ENCODE measurements at places on chromosomes 5 and 9. TPM values are rescaled to one million over a fixed set of nuclear protein-coding genes. Genes with fewer than 3 reads are reported as not detected.
A peak's percentile ranks its signal among the peaks of the same experiment; 100 is the strongest.

Gene ODF2
- 35.1 TPM for polyA plus RNA-seq

Gene ADAMTS13
- polyA plus RNA-seq: 5.7 TPM

DNA sequence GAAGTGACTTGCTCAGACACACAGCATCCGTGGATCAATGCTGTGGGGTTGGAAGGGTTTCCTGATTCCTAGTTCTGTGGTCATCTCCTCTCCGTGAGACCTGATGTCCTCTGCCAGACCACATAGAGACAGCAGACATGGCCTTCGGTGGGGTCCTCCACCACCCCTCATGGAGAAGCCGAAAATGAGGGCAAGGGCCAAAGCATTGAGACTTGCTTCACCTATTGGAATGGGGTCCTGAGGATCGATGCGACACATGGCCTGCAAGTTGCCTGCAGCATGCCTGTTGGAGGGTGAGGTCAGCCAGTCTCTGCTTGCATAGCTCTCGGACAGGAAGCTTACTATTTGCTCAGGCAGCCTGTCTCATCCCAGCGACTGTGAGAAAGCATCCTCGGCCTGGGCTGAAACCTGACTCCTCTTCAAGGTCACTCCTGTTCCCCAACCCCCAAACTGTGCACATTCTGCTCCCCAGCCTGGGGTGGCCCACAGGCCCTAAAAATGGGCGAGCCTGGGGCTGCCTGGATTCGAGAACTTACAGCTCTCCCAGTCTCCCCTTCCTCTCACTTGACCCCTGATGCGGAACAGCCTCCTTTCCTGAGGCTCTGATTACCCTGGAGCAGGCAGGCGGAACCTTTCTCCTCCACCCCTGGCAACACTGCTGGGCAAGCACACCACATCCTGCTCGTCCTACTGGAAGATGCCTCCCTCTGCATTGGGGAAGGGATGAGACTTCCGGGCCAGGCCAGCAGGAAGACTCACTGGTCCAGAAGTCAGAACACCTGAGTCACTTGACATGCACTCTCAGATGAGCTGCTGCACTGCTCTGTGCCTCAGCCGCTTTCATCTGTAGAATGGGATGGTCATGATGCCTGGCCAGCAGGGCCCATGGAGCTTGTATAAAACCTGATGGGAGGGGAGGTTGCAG is 186.9 kb downstream of the RGS3 start:
- DNase-seq: no peak

DNA sequence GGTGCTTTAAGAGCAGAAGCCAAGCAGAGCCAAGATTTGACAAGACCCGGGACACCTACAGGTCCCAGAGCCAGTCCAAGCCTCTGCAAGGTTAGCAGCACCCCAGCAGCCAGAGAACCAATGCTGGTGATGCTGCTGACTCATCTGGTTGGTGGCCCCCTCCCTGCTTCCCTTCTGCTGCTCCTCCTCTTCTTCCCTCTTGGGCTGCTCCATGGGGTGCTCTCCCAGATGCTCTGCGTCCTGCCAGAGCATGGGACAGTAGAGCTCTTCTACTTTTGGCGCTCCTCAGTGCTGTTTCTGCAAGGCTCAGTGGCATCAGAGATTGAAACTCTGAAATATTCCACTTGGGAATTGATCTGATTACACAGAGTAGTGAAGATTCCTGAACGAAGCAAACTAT is 76.1 kb upstream of the SAP30L start:
- no peak for DNase-seq

DNA sequence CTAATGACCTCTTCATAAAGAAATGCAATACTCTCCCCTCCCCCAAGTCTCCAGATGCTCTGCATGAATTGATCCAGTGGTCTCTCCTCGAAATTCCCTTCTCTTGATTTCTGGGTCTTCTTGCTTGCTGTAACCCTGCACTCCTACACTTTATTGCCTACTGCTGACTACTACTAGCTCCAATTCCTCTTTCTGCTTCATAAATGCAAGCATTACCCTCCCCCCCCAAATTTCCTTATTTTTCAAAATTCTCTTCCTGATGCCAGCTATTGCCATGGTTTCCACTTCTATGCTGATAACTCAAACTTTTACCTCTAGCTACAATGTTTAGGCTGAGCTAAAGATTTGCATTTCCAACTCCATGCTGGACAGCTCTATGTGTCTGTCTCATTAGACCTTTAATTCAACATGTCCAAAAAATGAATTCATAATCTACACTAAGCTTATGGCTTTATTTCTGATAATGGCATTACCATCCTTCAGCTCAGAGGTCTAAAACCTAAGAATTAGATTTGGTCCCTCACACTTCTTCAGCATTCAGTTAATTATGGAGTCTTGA is 1.4 kb downstream of the ZBTB26 start:
- DNase-seq: no peak

Gene BRINP1
- polyA plus RNA-seq: 0.20 TPM

GRCh38 chr5:116088062-116088461 is 3.2 kb downstream of the COMMD10 start:
- no peak for DNase-seq

DNA sequence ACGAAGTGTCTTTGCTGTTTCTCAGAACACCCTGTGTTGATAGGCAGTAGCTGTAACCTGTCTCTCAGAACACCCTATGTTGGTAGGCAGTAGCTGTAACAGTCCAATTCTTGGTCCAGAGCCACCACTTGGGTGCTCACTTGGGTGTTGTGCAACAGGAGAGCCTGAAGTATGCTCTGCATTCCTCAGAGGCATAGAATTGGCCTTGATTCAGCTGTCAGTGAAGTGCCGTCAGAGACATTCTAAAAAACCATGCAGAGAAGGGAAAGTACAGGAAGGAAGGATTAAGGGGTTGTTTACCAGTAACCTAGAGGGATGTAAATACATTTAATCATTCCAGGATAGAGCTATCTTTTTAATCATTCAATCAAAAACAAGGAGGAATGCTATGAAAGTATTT is 231.2 kb downstream of the ARRDC3 start:
- DNase-seq: peak; percentile 57

DNA sequence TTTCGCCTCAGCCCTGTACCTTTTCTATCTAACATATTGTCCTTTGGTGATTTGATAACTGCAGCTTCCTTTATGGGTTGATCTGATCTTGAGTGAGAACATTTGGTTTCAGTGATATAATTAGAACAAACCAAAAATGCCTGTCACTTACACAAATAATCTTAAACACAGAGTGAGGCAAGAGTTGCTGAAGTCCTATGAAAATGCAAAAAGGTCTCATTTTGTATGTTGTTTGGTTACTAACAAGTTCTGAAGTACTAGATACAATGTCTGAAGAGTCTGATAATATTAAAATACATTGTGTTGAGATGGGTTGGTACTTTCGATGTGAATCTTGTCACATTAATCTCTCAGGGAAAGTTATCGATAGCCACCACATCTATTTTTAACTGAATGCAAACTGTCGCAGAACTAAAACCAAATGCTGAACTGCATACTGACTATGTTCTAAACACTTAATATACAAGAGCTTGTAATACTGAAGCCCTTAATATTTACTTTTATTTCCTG is 70.4 kb upstream of the TMED7 start:
- DNase-seq: no peak

- peak; percentile 77 for DNase-seq
Measured at GRCh38 chr5:96031811-96032261, 70.2 kb upstream of the ELL2 start.

- DNase-seq: no peak
Measured at GRCh38 chr5:157914151-157914788, 55.3 kb upstream of the CLINT1 start.

GRCh38 chr9:111953444-111953843 is 56.8 kb downstream of the UGCG start:
- DNase-seq: no peak

Gene FPGS
- polyA plus RNA-seq: 42.1 TPM

DNA sequence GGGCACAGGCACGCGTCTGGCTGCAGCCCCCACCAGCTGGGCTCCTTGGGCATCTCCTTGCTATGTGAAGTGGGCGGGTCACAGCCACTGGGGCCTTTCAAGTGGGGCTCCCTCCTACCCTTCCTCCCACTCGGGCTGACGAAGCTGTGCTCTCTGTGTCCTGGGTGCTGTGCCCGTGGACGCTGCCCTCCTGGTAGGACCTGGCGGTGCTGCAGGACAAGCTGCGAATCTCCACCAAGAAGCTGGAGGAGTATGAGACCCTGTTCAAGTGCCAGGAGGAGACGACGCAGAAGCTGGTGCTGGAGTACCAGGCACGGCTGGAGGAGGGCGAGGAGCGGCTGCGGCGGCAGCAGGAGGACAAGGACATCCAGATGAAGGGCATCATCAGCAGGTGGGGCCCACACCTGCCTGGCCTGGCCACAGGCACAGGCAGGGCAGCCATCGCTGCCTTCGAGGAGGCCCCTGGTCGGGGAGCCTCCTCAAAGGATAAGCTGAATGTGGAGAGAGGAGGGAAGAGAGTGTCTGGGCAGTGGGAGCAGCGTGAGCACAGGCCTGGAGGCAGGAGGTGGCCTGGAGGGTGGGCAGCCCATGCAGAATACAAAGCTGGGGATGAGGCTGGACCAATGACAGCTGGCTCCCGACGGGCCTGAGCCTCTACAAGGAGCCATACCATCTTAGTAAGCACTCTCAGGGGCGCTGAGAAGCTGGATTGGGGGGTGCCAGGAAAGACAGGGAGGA is 124.7 kb downstream of the DAB2IP start:
- no peak for DNase-seq

- no peak for DNase-seq
Measured at GRCh38 chr5:32223972-32224609, 50.0 kb upstream of the GOLPH3 start.

Measured in muscle of back (tissue), 13 donors.